ENCODE measurements at places on chromosomes 11 and 22. TPM values are rescaled to one million over a fixed set of nuclear protein-coding genes. Genes with fewer than 3 reads are reported as not detected.

The HPS5 gene
- 49.5 TPM for total RNA-seq

The NRXN2 gene
- 2.6 TPM for total RNA-seq

The OR51B2 gene
- total RNA-seq: not detected

The CCDC82 gene
- total RNA-seq: 22.7 TPM

The GDPD5 gene
- 22.1 TPM for total RNA-seq

The MUC5AC gene
- total RNA-seq: not detected

The TRIM49 gene
- not detected for total RNA-seq

The EP300 gene
- total RNA-seq: 56.4 TPM

The FIBIN gene
- 6.0 TPM for total RNA-seq

The C11orf91 gene
- total RNA-seq: not detected

The FOXRED2 gene
- 13.2 TPM for total RNA-seq

The TREH gene
- not detected for total RNA-seq

The TEX54 gene
- total RNA-seq: not detected

The NRIP3 gene
- 10.2 TPM for total RNA-seq

The RNF214 gene
- 17.0 TPM for total RNA-seq

The SPDYC gene
- not detected for total RNA-seq

The PHLDB1 gene
- total RNA-seq: 113 TPM

The PGA4 gene
- 0.32 TPM for total RNA-seq
